Activated naive CD8-positive, alpha-beta T cell treated with anti-CD3 and anti-CD28 coated beads, Interleukin-2, amount 10 ng/mL, durations not matched to agents 7 days and 5 days (primary cell): ENCODE measurements at places on chromosomes 3 and 15. TPM values are rescaled to one million over a fixed set of nuclear protein-coding genes. Genes with fewer than 3 reads are reported as not detected.

Gene ARNT2
- total RNA-seq: not detected

Gene KLHL40
- not detected for total RNA-seq

Gene CPN2
- total RNA-seq: not detected

Gene MRPS22
- 39.3 TPM for total RNA-seq

Gene CAMK2N2
- not detected for total RNA-seq

DNA sequence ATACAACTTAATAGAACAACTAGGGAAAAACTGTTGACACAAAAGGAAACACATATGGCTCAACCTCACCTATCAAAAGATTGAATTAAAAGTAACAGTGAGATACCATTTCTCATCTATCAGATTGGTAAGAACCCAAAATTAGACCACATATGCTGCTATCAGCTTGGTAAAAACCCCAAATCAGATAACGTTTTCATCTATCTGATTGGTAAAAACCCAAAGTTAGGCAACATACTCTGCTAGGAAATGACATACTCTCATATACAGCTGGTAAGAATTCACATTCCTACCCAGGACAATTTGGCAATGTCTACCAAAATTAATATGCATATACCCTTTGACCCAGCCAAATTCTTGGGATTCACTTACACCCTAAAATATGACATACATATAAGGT lies 26.3 kb downstream of the NRG4 start:
- no peak for DNase-seq

DNA sequence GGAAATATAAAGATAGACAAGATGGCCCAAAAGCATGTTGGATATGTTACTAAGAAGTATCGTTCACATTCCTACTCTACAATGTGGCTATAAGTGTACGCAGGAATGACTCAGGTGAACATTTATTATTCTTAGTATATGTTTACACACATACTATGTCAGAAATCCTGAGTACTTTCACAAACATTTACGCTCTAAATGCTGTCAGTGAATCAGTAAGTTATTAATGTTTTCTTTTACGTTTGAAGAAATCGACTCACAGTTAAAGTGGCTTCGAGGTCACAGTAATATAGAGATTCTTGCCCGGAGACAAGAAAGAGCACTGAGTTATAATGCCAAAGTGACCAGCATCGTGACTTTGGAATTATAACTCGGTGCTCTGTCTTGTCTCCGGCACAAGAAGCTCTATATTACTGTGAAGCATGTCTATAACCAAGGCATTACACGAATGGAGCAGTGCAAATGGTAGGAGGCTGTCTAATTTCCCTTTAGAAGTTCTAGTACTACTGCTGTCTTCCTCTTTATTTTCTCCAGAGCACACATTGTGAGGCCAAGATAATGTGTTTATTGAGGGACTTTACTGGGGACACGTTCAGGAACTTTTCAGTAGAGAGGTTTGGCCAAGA lies 61.8 kb upstream of the P3H2 start:
- no peak for DNase-seq

- DNase-seq: no peak
Measured at GRCh38 chr15:98583771-98584430, 64.4 kb upstream of the IGF1R start.

GRCh38 chr15:99404454-99404853 lies 153.2 kb downstream of the LRRC28 start:
- DNase-seq: no peak

DNA sequence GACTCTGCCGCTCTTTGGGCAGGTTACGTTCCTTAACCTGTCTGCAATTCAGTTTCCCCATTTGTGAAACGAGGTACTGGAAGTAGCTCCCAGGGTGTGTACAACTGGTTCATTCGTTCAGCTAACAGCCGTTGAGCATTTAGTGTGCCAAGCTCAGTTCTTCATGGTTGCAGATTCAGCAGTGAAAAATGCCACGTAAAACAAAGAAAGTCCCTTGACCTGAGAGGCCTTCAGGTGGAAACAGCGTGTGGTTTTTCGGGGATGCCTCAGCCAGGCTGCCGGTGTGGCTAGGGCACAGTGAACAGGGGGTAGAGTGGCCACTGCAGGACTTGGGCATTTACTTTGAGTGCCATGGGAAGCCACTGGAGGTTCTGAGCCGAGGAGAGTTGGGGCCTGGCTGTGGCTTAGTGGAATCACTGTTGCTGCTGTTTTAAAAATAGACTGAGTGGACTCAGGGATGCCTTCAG lies 4.7 kb downstream of the SYNM start:
- DNase-seq: no peak

DNA sequence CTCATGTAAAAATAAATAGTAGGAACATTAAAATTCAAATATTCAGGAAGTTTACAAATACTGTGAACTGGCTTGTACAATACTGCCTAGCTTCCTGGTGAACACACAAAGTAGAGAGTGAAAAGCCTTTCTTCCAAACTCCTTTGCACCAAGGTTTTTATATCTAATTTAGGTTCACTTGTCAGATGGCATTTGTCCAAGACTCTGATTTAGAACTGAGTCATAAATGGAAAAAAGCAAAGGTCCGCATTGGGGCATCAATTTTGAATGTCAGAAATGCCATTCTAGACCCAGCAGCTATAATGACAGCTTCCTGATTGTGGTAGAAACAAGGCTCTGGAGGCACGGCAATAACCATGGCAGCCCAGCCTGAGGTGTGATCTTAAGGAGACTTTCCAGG lies 160.7 kb downstream of the PDE8A start:
- no peak for DNase-seq

DNA sequence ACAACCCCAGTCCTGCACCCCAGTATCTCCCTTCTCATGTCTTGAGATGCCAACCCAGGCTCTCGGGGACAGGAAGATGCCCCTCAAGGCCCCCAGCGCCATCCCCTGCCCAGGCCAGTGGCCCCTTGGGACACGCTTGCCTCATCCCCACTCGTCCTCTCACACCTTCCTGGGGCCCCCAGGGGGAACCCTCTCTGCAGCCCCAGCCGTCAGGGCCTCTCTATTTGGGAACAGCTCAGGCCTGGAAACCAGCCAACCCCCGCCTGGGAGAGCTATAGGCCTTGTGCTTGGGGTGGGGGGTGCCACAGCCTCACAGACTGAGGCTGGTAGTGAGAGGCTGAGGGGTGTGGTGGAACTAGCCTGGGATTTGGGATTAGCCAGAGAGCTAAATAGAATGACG lies 7.8 kb downstream of the LINGO1 start:
- DNase-seq: no peak

GRCh38 chr3:141126661-141127343 lies 75.7 kb downstream of the SPSB4 start:
- no peak for DNase-seq

- DNase-seq: no peak
Measured at GRCh38 chr3:94967196-94967595, 904.3 kb downstream of the NSUN3 start.

DNA sequence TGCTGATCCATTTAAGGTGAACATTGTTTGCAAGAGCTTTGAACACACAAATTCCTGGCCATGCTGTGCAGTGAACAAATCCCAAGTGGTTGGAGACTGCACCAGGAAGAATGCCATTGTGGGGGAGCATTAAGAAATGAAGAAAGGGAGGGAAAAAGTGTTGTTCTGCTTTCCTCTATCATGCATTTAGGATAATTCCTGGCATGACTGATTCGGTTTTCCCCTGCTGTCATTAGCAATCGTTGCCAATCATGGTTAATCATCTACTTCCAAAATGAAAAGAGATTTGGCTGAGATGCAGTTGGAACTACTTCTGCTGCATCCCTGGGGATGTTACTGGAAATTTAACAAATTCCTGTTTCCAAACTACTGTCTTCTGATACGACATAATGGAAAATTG lies 73.7 kb upstream of the ZPLD1 start:
- no peak for DNase-seq

- no peak for DNase-seq
Measured at GRCh38 chr3:123322866-123323265, 121.1 kb downstream of the SEC22A start.

GRCh38 chr3:126438186-126438585 lies 37.5 kb downstream of the ZXDC start:
- no peak for DNase-seq
